OCI-LY7 (cell line): ENCODE measurements at places on chromosomes 5 and 9. TPM values are rescaled to one million over a fixed set of nuclear protein-coding genes. Genes with fewer than 3 reads are reported as not detected.
A peak's percentile ranks its signal among the peaks of the same experiment; 100 is the strongest.

- DNase-seq: no peak
These were observed 133.9 kb downstream of the DROSHA start for GRCh38 chr5:31397926-31398557.

The ERGIC1 gene
- 178 and 201 TPM in 2 replicates for total RNA-seq

The HBEGF gene
- total RNA-seq: 20.2 and 30.9 TPM in 2 replicates

The NEUROG1 gene
- not detected in 2 replicates for total RNA-seq

The MYMK gene
- not detected in 2 replicates for total RNA-seq

- DNase-seq: peak; percentile 37
These were observed 16.4 kb downstream of the TENT4A start for GRCh38 chr5:6729386-6730310.

GRCh38 chr9:77982581-77983319 is 48.9 kb downstream of the GNAQ start:
- DNase-seq: no peak

DNA sequence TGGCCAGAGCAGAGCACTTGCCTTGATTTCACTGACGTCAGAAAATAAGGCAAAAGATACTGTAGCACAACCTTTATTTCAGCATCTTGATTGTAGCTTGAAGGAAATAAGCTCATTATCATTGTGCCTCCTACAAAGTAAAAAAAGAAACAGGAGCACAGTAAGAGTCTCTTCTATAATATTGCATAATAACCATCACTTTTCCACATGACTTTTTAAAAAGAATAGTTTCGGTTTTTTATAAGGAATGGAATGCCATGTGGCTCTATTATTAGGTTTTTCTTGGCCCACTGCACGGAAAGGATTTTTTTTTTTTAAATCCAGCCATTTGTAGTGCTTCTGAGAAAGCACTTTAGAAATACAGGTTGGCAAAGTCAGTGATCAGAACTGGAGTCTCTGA is 655.3 kb downstream of the LRRC70 start:
- DNase-seq: no peak

DNA sequence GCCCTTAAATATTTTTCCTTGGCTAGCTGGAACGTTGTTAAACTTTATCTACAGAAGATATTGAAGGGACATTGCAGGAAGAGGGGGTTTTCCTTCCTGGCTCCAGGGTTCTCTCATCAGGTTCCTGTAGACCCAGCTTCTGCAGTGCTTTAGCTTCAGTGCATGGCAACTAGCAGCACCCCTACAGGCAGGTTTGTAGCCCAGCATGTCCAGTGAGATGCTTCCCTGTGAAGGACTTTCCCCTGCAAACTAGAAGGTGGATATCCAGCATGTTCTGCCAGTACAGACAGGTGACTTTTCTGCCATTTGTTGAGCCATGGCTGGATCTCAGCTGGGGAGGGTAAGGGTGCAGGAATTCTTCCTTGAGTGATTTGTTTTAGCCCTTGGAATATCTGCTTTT is 10.4 kb downstream of the CCL28 start:
- DNase-seq: peak; percentile 4

DNA sequence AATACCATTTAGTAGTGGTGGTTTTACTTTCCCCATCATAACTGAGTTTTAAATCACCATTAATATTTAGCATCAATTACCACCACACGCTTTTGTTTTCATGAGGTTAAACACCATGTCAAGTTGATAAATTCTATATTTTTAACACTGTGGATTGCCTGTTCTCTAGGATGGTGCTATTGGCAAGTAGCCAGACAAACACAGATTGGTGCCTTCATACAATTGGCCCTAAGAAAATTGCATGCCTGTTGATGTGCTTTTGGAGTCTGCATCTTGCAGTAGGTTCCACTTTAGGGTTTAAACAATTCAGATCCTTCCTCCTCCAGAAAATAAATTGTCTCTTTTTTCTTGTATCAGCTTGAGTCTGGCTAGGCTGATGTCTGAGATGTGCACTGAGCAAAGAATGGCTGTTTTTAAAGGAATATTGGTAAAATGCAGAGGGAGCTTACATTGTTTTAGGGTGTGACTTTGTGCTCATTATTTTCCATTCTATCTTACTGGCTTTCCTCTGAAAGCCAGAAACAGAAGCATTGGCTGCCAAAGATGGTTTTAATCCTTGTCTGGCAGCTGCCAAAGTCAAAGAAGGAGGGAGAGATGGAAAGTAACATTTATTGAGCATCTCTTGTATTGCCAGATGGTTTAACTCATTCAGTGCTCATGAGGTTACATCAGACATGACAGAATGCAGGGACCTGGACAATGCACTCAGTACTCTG is 19.6 kb upstream of the MAN2A1 start:
- DNase-seq: no peak

DNA sequence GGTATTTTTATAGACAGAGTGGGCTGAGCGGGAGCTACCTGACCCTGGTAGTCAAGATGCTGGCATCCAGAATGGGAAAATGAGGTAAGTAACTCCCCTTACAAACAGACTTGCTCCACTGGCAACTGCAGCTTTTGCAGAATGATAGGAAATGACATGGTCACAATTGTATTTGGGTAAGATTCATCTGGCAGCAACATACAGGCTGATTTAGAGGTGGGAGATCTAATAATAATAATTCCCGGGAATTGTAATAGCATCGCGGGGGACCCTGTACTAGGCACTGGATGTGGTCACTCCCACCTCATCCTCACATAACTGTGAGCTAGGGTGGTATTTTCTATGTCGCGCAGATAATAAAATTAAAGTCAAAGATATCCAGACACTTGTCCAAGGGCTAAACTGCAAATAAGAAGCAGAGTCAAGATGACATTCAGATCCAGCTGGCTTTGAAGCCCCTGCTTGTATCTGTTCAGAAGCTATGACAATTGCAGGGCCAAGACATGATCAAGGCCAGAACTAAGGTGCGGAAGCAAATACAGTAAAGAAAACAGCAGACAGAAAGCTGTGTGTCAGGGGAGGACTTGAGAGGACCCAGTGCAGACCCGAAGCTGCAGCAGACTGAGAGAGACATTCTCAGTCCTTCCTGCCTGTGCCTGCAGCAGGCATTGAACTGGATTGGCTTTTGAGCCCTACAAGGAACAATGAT is 507.2 kb downstream of the BNC2 start:
- DNase-seq: no peak

DNA sequence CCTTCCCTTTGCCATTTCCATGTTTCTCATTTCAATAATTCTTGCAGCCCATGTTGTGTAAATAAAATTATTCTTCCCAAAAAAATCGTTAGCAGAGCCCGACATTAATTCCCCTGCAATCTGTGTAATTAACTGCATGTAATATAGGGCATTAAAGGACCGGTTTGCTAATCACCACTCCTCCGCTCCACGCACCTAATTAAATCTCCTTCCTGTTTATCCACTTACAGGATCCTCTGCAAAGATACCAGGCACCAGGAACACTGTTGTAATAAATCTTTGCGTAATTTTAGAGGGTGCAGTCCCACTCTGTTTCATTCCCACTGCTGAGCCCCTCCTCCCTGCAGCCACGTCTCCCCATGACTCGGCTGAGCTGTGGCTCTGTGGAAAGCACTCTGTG is 105.0 kb upstream of the PPP1R26 start:
- no peak for DNase-seq

The SLC28A3 gene
- not detected in 2 replicates for total RNA-seq

GRCh38 chr5:53917095-53917494 is 356.7 kb downstream of the NDUFS4 start:
- DNase-seq: no peak

- no peak for DNase-seq
These were observed 111.7 kb upstream of the NEK6 start for GRCh38 chr9:124146031-124146561.

DNA sequence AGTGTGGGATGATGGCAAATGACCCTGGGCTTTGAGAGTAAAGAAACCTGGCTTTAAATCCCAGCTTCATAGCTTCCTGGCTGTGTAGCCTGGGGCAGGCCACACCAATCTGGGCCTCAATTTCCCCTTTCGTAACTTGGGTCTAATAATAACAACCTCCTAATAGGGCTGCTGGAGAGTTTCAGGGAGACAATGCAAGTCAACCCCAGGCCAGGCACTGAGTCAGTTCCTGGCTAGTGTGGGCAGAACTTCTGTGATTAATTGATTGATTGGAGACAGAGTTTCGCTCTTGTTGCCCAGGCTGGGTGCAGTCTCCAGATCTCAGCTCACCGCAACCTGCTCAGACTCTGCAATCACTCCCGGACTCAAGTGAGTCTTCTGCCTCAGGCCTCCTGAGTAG is 3.3 kb upstream of the SH2D3C start:
- no peak for DNase-seq

The CTSV gene
- total RNA-seq: 0.25 and 0.31 TPM in 2 replicates

The OR1J2 gene
- total RNA-seq: not detected in 2 replicates

DNA sequence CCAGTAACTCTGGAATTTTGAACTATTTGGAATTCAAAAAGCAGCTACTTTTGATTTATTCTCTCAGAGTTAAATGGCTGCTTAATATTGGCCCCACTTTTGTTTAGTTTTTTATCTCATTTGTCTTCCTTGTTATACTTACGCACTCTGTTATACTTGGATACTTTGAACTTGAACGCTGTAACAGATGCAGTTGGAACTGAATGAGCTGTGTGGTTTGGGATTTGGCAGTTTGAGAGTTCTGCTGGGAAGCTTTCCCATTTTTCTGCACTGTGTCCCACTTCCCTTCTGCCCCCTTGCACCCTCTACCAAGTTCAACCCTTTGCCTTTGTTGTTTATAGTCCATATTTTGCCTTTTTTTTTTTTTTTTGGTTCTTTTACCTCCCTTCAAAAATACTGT is 3.8 kb downstream of the RHOBTB3 start:
- no peak for DNase-seq

The CCL27 gene
- 0.42 and 0.68 TPM in 2 replicates for total RNA-seq

The RNF180 gene
- not detected in 2 replicates for total RNA-seq

DNA sequence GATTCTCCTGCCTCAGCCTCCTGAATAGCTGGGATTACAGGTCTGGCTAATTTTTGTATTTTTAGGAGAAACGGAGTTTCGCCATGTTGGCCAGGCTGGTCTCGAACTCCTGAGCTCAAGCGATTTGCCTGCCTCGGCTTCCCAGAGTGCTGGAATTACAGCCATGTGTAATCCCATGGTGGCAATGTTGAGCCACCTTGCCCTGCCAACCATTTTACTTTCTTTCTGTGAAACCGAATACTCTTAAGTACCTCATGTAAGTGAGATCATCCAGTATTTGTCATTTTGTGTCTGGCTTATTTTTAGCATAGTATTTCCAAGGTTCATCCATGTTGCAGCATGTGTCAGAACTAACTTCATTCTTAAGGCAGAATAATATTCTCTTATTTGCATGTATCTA is 8.2 kb downstream of the PRRC2B start:
- no peak for DNase-seq

DNA sequence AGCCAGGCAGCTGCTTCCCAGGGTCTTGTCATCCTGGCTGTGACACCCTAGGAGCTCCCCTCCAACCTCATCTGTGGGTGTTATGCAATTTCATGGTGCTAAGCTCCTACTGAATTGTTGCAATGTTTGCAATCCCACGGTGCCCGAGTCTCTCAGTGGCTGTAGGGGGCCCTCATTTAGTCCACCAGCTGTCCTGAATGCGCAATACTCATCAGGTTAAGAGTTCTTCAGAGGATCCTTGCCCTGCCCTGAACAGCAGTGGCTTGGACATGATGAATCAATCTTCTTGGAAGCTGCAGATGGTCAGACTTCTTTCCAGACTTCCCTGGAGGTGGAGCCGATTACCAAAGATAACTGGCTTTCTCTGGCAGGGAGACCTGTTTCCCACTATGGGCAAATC is 584.1 kb downstream of the CCDC171 start:
- no peak for DNase-seq

The RELL2 gene
- 37.9 and 43.1 TPM in 2 replicates for total RNA-seq

DNA sequence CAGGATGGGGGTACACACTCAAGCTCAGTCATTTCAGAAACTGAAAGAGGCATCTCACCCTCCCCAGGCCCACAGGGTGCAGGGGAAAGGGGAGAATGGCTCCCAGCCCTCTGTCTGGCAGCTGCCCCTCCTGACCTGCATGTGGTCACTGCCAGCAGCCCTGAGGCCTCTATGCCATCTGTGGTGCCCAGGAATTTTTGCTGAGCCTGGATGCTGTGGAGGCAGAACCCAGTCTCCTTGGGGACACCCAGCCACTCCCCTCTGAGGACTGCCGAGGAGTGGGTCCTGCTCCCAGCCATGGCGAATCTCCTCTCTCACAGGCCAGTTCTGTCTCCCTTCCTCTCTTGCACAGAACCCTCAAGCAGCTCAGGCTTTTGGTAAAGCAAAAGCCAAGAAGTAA is 104.0 kb upstream of the ALDH1B1 start:
- no peak for DNase-seq

GRCh38 chr5:155750101-155750500 is 576.9 kb upstream of the SGCD start:
- DNase-seq: no peak

The TMOD1 gene
- not detected in 2 replicates for total RNA-seq

DNA sequence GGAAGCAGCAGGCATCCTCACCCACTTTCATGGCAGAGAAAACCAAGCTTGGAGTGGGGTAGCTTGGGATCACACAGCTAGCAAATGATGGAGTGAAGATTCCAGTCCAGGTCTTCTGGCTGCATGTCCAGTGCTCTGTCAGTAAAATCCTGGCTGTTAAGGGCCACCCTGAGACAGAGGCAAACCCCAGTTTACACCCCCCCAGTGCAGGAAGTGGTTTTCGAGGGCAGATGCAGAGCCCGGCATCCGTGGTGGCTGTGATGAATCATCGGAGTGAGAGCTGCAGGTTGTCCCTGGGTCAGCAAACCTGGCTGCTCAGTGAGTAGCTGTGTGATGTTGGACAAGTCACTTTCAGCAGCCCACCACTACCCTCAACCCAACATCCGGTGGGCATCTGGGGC is 115.4 kb downstream of the RGS3 start:
- peak; percentile 90 for DNase-seq

The CDX1 gene
- not detected in 2 replicates for total RNA-seq
